Daoy (cell line): ENCODE measurements at places on chromosomes 1 and 21. TPM values are rescaled to one million over a fixed set of nuclear protein-coding genes. Genes with fewer than 3 reads are reported as not detected.

- DNase-seq: no peak
Measured at GRCh38 chr1:242856289-242856688, 331.8 kb upstream of the PLD5 start.

The IFNLR1 gene
- 1.2 and 1.3 TPM in 2 replicates for total RNA-seq

The AVPR1B gene
- total RNA-seq: not detected in 2 replicates

DNA sequence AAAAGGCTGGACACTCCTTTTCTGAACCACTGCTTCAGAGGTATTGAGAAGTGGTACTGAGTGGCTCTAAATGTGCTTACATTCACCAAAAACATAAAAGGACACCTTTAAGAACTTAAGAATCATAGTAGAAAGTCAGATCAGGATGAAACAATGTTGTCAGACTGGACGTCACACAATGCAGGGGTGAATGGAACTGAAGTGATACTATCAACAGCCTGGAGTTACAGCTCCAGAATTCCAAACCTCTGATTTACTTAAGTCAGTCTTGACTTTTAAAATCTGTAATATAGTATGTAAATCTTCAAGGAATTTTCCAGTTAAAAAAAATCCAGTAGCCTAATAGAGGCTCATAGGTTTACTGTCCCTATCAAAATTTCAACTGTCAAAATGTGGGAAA lies 19.3 kb downstream of the ELK4 start:
- DNase-seq: no peak

GRCh38 chr1:115239426-115239825 lies 98.6 kb downstream of the NGF start:
- DNase-seq: no peak

GRCh38 chr1:43274125-43274803 lies 4.5 kb downstream of the TMEM125 start:
- peak; percentile 79 for DNase-seq

The UBXN10 gene
- 0.11 and 0.48 TPM in 2 replicates for total RNA-seq

GRCh38 chr1:178552856-178553255 lies 39.9 kb downstream of the TEX35 start:
- DNase-seq: no peak
